ENCODE measurements at places on chromosomes 5 and 9.
A peak's percentile ranks its signal among the peaks of the same experiment; 100 is the strongest.

DNA sequence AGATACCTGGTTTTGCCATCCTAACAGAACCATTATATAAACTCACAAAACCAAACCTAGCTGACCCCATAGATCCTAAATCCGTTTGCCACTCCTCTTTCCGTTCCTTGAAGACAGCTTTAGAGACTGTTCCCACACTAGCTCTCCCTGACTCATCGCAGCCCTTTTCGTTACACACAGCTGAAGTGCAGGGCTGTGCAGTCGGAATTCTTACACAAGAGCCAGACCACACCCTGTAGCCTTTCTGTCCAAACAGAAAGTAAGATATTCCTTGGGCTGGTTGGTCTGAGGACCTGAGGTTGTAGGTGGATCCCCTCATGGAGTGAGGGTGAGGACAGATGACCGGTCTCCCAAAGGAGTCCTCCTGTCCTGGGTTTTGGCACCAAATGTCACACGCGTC is 56.7 kb upstream of the NAA35 start:
- DNase-seq: no peak

- DNase-seq: no peak
Observed at GRCh38 chr9:35350212-35350611, 139.7 kb upstream of the RUSC2 start.

DNA sequence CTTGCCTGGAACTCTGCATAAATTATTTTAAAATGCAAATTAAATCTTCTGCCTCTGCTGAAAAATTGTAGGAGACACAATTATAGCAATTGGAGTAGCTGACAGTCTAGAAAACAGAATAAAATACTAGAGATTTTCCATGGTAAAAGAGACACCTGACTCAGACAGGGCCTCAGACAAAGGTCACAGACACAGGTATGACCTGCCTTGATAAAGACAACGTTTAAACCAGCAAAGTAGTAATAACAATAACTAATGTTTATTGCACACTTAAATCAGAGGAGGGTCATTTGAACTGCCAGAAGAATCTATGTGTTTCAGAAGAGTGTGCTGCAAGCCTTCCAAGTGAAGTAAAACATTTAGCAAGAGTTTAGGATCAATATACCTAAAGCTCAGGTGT is 3.9 kb downstream of the SOWAHA start:
- no peak for DNase-seq

DNA sequence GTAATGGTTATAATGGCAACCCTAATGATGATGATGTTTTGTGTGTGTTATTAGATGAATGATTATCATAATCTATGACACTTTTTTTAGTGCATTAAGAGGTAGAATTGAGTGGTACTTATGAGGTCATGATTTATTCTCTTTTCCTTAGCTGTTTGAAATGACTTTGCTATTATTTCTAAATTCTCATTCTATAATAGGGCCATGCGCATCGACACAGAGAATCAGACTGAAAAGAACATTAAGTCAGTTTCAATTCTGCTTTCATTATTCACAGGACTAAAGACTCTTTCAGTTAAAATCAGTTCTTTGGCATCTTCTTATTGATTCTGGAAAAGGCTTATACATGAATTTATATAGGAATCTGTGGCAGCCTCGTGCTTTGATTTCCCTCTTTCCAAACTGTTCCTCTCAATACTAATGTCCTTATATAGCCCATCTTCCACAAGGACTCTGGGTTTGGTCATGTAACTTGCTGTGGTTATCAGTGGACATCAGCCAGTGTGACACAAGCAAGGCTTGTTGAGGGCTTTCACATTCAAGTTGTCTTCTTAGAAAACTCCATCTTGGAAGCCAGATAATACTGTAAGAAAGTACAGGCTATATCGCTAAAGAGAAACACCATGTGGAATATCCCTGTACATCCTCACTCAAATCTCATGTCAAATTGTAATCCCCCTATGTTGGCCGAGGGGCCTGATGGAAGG is 140.3 kb upstream of the CHD1 start:
- DNase-seq: no peak

GRCh38 chr9:93064392-93065134 is 6.1 kb downstream of the SUSD3 start:
- peak; percentile 97 for DNase-seq

DNA sequence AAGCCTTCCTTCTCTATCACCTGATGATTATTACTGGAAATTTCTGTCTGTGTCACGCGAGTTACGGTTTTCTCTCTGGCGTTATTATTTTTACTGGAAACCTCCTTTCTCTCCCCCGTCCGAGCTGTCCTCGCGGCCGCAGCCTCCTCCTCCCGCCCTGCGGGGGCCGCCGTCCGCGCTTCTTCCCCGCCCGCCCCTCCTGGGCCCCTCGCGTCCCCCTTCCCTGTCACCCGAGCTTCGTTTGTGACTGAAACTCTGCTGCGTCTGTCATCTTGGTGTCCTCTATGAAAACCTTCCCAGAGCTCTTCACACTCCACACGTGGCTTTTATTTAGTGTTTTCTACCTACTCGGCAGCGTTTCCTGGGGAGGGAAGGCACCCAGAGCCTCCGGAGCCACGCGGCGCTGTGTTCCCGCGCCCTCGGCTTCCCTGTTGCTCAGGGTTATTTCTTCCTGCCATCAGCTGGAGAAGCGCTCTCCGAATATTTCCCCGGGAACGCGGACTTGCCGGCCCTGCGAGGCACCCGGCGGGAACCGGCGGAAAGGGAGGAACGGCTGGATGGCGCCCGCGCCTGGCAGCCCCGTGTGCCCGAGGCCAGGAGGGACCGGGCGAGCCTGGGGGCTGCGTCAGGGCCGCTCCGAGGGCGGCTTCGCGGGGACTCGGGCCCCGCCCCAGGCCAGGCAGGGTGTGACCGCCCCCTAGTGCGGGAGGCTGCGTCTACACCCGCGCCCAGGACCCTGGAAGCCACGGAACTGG is 33.9 kb downstream of the TRIP13 start:
- no peak for DNase-seq

DNA sequence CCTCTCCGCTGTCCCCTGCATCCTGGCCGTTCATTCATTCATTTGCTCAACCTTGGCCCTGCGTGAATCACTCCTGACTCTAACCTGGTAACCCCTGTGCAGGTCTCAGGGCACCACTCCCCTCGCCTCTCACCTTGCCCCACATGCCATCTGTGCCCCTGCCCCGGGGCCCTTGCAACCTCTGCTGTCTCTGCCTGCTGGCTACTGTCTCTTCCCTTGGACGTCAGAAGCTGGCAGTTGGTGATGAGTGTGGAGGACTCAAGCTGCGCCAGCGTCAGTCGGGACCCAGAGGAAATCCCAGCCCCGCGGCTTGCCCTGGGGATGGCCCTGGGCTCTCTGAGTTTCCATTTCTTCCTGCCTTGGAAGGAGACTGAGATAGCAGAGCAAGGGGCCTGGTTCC is 154.9 kb downstream of the OLFM1 start:
- DNase-seq: no peak
